ENCODE measurements at places on chromosomes 3 and 15. TPM values are rescaled to one million over a fixed set of nuclear protein-coding genes. Genes with fewer than 3 reads are reported as not detected.

MED12L gene
- 0.81 TPM for total RNA-seq

C3orf33 gene
- 4.7 TPM for total RNA-seq

GP5 gene
- total RNA-seq: 2.8 TPM

GOLGA8Q gene
- total RNA-seq: not detected

STRC gene
- total RNA-seq: 1.1 TPM

FSTL1 gene
- not detected for total RNA-seq

ITPKA gene
- 0.50 TPM for total RNA-seq

GHSR gene
- total RNA-seq: not detected

DHX36 gene
- 149 TPM for total RNA-seq

ZIC1 gene
- total RNA-seq: not detected

ARPIN gene
- total RNA-seq: not detected
